ENCODE measurements at places on chromosomes 13 and 19. TPM values are rescaled to one million over a fixed set of nuclear protein-coding genes. Genes with fewer than 3 reads are reported as not detected.
A peak's percentile ranks its signal among the peaks of the same experiment; 100 is the strongest.

The BEST2 gene
- total RNA-seq, result not detected

The TNNI3 gene
- total RNA-seq, result not detected

The ADGRE3 gene
- total RNA-seq, result not detected

The CEACAM3 gene
- 0.78 TPM for total RNA-seq

The TEX101 gene
- not detected for total RNA-seq

The LILRA1 gene
- total RNA-seq, result 1.9 TPM

- no peak for DNase-seq
These were observed 15.4 kb upstream of the CPAMD8 start for GRCh38 chr19:17041976-17042375.

GRCh38 chr13:66528944-66529576 is 701.1 kb downstream of the PCDH9 start:
- no peak for DNase-seq

DNA sequence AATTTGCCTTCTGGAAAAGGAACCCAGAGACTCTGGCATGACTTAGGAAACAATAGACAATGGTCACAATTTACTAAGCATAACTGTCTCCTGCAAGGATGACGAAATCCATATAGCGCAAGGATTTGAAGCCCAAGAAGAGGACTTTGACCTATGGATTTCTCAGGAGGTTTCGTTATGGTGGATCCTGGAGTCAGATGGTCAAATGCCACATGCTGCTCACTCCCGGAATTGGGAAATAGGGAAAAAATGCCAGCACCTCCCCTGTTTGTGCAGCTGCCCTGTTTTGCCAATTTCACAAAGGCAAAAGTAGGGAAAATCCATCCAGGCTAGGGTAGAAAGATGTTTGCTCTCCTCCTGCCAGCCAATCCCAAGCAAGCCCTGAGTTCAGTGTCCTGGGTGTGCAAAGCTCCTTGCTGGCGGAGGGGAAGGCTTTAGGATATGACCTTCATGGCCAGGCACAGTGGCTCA is 23.4 kb downstream of the RDH8 start:
- DNase-seq, result peak; percentile 61

GRCh38 chr13:98945863-98946605 is 31.8 kb downstream of the DOCK9 start:
- DNase-seq, result no peak

DNA sequence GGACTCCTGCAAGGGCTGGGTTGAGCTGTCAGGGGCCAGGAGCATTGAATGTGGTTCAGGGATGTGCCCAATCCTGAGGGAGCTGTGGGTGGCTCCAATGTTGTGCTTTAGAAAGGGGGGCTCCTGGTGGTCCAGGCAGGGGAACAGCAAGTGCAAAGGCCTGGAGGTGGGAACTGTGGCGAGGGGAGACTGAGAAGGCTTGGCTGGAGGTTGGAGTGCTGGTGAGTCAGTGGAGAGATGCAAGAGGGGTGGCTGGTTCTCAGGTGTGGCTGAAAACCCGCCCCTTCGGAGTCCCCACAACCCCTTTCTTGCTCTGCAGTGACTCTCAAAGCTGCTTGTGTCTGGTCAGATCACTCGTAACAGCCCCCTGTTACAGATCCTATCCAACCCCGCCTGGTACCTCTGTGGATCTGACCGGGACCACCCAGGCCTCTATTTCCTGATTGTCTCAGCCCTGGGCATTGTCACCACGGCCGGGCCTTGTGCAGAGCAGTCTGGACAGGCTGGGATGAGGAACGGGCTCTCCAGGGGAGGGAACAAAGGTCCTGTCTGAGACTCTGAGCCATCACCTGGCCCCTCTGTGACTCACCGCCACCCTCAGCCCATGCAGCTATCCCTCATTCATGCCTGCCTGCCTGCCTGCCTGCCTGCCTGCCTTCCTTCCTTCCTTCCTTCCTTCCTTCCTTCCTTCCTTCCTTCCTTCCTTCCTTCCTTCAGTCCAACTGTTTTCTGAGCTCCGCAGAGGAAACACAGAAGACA is 1.4 kb upstream of the KCNN1 start:
- no peak for DNase-seq

GRCh38 chr13:98315466-98315865 is 138.4 kb upstream of the RNF113B start:
- no peak for DNase-seq

DNA sequence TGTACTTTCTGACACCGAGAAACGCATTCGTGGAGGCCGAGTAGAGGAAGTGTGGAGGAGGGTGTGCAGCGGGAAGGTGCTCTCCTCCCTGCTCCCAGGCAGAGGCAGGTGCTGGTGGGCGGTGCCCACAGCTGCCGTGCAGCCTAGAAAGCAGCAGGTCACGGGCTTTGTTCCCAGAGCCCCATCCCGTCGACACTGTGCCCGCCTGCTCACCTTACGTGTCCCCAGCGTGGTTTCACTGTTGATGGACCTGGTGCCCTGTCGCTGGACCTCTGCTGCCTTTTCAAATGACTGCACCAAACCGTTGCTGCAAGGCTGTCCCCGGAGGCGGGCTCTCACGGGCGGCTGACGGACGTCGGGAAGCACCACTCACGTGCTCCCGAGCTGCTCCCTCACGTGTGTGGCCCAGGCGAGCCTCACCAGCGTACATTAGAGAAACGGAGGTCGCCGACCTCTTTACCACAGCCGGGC is 20.8 kb downstream of the PLEKHJ1 start:
- no peak for DNase-seq

DNA sequence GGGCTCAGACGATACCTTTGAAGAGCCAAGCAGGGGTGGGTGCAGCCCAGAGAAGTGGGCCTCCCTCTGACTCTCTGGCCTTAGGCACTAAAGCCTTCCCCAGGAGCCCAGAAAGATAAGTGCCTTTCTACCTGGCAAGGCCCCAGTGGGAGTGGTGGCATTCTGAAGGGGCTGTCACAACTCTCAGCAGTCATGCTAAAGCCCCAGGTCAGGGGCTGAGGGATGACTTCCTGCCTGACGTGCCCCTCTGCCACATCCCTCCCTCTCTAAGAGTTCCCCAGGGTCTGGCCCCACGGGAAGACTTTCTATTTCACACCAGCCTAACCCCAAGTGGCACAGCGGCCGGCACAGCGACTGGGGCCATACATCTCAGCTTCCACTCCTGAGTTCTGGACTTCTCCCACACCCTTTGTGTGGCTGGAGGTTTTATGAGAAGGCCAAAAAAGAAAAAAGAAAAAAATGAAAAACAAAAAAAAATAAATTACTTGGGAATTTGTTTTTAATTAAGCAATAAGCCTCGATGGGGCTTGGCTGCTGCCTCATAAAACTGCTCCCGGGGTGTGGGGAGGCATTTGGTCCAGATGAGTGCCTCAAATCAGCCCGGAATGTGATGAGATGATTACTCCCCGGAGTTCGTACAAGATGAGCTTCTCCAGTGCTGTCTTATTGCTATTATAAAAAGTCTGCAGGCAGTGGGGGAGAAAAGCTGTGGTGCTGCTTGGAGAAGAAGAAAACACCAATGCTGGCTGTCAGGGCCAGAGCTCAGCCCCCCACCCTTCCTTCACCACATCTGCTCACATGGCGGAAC is 28.5 kb upstream of the PLEKHF1 start:
- DNase-seq, result no peak

- DNase-seq, result no peak
These were observed 188.8 kb upstream of the SPRY2 start for GRCh38 chr13:80529734-80530133.

- DNase-seq, result no peak
These were observed 61.3 kb downstream of the CELF5 start for GRCh38 chr19:3285647-3286176.

Data from mucosa of gallbladder (tissue), 1 donor.